ENCODE measurements at places on chromosomes 12 and 14.
A peak's percentile ranks its signal among the peaks of the same experiment; 100 is the strongest.

DNA sequence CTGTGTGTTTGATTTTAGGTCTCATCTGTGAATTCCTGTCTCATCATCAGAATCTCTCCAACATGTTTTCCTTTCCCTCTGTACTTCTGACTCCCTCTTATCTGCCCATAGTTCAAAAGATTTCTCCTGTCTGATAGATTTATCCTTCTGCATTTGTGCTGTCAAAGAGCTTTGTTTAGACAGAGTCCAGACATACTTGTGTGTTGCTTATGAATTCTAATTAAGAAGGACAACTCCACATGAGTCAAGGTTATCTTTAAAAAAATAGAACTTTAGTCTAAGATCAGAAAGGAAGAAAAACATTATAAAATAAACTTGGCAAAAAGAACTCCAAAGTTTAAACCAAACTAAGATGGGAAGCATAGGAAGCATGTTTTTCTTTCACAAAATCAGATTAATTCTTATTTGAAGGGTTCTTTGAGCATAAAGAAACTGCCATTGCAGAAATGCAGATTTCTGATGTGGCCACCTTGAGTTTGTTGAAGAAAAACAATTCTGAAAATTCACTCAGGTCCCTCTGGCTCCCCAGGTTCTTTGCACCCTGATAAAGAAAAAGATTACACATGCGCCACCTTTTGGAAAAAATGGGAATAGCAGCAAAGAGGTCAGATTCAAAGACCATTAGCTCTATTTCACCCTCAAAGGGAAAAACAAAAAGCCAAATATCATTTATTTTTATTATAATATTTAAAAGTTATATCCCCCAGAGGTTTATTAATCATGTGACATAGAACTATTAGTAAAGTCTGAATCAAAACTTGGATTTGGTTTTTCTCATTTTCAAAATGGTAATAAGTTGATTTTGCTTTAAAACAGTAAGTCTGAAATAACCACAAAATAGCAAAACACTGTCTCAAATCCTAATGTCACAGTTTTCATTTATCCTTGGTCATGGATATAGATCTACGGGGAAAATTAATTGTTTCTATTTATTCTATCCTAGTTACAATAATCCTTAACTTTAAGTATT, 143.7 kb upstream of the DCN start:
- DNase-seq: peak; percentile 40

DNA sequence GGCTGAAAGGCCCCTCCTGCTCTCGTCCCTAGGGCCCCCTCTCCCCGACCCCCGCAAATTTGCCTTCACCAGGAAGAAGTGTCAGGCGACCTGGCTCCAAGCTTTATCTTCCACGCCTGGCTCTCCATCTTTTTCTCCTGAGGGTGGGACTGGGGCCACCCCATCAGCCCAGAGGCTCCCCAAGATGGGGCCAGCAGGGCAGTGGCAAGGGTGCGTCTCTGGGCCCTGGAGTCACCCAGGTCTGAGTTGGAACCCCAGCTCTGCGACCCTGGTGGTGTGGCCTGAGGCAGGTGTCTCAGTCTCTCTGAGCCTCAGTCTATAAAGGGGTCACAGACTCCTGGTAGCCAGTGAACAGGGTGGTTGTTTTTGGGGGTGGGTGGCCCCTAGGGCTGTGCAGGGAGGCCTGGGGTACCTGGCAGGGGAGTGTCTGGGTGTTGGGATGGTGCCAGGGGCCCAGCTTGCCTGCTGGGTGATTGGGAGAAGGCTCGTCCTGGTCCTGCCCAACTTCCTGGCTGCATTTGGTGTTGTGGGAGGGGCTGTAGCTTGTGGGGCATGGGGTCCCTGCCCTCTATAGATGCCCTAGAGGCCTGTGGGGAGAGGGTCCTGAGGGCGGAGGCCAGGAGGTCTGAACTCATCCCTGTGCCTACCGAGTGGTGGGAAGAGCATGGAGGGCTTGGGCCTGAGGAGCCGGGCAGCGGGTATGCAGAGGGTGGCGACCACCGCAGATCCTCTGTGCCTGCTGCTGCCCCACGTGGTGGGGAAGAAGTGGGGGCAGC, 7.6 kb downstream of the KIF26A start:
- no peak for DNase-seq

GRCh38 chr14:75426332-75427125, 1.3 kb upstream of the JDP2 start:
- no peak for DNase-seq

DNA sequence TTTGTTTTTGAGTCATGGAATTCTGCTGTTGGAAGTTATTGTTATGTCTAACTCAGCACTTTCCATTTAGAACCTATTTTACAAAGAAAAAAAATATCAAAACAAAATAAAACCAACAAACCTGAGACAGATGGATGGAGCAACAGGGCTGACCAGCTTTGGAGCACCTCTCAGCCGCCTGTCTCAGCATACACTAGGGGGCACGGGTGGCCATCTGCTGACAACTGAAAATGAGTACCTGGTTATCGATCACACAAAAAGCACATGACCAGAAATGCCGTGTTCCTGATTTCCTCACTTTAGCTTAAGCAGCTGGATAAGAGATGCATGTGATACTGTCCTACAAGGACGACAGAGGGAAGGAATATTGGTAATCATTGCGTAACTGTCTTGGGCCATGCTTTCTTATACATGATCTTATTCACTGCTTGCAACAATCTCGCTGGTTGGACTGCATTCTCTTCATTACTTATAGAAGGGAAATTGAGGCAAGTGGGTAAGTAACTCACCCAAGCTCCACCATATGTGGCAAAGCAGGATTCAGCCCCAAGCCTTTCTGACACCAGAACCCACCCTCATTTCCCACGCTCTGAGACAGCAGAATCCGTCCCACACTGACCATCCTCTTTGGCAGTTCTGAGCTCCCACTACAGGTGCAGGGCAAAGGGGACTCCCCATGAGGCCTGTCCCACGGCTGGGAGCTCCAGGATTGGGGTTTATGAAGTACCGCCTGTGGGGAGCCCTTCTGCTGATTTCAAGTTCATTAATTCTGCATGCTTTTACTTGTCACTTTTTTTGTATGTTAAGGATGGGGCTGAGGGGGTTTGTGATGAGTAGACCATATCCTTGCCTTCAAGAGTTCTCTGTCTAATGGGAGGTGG, 43.5 kb downstream of the C14orf132 start:
- no peak for DNase-seq

DNA sequence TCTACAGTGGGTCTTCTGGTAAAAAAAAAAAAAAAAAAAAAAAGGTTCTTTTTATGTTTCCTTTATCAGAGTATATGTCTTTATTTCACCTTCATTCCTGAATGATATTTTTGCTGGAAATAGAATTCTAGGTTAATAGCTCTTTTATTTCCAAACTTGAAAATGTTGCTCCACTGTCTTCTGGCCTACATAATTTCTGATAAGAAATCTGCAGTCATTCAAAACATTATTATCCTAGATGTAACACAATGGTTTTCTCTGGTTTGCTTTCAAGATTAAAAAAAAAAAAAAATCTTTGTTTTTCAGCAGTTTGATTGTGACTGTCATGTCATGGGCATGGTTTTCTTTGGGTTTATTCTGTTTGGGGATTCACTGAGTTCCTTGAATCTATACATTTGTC, 19.5 kb downstream of the DCP1B start:
- no peak for DNase-seq

DNA sequence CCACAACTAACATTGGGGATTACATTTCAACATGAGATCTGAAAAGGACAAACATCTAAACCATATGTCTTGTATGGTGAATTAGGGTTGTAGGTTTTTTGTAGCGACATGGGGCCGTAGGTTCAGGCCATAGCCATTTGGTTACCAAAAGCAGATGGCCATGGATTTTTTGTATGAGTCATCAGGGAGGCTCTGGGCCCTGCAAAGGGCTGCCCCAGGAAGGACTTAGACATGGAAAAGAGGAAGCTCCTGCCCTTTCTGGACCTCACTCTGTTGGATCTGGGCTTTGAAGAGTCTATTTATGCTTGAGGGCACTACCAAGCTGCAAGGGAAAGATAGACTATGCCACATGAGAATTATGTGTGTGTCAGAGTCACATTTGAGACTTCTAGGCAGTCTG, 89.3 kb upstream of the DHRS4 start:
- DNase-seq: no peak

DNA sequence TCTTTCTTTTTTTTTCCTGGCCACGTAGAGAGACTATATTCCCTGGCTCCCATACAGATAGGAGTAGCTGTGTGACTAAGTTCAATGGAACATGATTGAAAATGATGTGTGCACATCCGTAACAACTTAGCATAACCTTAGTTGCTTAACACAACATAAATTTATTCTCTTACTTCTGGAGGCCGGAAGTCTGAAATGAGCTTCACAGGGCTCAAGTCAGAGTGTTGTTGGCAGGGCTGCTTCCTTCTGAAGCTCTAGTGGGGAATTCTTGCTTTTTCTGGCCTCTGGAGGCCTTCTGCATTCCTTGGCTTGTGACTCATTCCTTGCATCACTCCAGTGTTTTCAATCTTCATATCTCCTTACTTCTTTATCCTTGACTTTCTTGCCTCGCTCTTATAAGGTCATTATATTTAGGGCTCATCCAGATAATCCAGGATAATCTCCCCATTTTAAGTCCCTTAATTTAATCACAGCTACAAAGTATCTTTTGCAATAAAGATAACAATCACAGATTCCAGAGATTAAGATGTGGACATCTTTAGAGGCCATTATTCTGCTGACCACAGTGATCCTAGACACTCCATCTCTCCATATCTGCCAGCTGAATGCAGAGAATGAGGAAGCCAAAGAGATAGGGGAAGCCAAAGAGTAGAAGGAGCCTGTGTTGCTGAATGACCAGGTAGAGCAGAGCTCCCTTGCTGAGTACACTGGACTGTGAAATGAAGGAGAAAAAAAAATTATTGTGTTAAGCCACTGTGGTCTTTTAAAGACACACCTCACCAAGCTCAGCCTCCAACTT, 21.0 kb upstream of the SNX6 start:
- peak; percentile 58 for DNase-seq

DNA sequence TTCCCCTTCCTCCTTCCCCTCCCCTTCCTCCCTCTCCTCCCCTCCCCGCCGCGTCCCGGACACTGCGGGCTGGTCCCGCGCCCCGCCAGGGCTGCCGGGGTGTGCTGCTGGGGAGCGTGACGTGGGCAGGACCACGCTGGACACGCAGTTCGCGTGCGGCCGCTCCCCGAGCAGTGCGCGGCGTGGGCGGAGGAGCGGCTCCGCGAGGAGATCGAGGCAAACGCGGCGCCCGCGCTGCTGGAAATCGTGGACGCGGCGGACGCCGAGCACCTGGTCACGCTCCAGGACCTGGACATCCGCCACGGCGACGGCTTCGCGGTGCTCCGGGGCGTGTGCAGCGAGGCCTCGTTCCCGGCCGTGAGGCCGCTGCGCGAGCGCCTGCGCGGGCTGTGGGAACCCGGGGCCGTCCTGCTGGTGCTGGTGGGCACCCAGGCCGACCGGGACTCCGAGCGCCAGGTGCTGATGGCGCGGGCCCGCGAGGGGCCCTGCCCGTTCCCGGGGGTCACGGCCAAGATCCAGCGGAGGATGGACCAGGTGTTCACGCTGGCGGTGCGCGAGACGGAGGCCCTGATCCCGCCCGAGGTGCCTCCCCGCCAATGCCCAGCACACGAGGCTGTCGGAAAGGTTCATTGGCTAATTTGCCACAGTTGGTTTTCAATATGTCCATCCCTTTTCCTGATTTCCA, 84.3 kb downstream of the TNFAIP2 start:
- no peak for DNase-seq

- DNase-seq: peak; percentile 16
These were observed 206.4 kb upstream of the ALG10B start for GRCh38 chr12:38110026-38110699.

DNA sequence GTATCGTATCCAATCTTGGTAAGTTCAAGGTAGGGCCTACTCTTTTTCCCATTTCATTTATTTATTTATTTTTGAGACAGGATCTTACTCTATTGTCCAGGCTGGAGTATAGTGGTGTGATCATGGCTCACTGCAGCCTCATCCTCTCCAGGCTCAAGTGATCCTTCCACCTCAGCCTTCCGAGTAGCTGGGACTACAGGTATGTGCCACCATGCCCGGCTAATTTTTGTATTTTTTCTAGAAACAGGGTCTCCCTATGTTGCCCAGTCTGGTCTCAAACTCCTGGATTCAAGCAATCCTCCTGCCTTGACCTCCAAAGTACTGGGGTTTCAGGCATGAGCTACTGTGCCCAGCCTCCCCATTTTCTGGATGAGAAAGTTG, 57.2 kb downstream of the CLMN start:
- no peak for DNase-seq

DNA sequence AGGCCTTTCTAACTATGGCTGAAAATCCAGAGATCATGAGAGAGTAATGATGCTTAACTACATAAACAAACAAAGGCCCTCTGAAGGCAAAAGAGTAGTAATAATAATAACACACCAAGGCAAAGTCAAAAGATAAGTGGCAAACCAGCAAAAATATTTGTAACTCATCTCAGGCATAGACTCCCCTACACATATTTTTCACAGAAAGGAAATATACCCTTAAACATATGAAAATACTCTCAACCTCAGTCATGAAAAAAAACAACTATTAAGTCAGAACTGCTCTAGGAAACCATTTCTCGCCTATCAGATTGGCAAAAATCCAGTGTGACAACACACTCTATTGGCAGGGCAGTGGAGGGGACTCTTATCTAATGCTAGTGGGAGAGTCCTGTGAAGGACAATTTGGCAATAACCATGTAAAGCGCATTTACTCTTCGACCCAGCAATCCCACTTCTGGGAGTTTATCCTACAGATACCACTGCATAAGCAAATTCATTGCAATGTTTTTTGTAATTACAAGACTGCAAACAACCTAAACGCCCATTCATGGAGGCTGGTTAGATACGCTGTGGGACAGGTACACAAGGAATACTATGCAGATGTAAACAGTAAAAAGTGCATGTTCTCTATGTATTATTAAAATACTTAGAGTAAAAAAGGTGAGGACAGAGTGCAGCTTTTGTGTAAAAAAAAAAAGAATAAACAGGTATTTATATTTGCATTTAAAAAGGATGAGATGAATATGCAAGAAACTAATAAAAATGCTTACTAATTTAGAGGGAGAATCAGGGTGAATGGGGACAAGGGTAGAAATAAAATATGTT, 26.0 kb upstream of the IL22 start:
- DNase-seq: no peak

GRCh38 chr14:65412856-65413738, 567 bp downstream of the FUT8 start:
- DNase-seq: peak; percentile 74

Measured in RKO (cell line).